ENCODE measurements at places on chromosomes 3 and 15.

DNA sequence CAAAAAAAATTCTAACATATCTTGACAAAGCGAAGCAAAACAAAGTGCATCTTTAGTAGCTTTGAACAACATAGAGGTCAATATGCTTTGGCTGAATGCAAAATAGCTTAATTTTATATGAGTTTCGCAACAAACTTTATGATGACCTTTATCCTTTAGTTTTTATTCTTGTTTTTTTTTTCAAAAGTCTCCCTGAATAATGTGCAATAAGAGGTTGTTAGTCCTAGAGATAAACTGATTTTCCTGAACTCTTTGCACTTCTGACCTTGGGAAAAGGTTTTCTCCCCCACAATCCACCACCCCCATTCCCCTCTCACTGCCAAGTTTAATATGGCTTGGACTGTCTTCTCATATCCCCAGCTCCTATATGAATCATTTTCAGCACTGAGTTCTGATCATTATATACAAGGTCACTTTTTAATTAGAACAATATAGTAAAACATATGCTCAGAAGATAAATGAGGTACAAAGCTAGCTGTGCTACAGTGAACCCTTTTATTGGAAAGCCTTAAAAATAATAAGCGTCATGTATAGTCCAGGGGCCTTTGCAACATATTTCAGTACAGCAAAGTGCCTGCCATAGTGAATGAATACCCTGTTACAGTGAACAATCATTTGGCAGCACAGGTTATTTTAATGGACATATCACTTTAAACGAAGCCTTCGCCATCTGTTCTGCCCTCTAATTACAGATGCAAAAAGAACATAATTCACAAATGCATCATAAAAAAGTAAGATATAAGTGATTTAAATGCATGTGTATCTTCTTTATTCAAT lies 496.3 kb upstream of the NR2F2 start:
- DNase-seq, result no peak

DNA sequence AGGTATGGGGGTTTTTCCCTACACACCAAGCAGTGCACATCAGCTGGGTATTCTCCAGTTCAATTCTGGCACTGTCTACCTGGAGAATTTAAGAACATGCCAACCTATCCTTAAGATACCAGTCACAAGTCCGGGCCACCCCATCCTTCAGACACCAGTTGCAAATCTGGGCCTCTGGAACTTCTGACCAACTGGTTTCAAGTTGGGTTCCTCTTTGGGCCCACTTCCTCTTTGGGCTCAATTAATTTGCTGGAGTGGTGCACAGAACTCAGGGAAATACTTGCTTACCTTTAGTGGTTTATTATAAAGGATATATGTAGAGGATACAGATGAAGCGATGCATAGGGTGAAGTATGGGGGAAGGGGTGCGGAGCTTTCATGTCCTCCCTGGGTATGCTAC lies 25.3 kb downstream of the GLCE start:
- no peak for DNase-seq

DNA sequence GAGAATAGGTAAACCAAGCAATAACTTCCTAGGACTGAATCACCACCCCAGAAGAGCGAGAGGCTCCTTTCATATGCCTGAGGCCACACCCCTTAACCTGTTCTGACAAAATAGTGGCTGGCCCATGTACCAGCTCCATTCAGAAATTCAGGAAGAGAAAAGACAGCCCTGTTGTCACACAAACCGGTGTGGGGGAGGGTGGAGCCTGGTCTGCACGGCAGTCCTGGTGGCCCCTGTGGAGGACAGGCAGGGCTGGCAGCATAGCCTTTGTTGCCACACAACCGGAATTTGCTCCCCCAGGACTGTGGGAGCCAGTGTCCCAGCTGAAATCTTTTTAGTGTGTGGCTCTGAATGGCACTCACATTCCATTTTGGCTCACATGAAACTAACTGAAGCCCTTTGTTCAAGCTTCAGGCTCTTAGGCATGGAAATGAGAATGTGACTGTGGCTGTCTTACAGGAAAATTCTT lies 23.8 kb downstream of the RLBP1 start:
- no peak for DNase-seq

- DNase-seq, result no peak
These were observed 424.0 kb upstream of the NECTIN3 start for GRCh38 chr3:110647586-110647985.

- DNase-seq, result no peak
These were observed 576.3 kb downstream of the NTRK3 start for GRCh38 chr15:87680208-87680607.

DNA sequence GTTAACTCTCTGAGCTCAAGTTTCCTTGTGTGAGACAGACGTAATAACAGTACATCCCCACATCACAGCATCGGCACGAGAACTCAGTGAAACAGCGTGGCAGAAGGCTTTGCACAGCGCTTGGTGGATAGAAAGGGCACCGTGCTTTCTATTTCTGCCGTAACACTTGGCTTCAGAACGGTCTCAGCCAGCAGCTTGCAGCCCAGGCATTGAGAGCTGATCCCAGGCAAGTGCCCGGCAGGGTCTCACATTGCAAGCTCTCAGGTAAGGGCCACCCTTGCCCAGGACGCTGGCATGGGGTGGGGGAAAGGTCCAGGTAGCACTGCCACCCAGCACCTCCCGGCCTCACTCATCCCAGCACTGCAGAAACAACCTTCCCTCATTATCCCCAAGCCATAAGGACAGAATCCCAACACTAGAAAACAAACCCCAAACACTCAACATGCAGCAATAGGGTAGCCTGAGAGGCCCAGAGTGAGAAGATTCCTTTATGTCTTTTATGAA lies 70.5 kb upstream of the ITGA11 start:
- DNase-seq, result no peak

DNA sequence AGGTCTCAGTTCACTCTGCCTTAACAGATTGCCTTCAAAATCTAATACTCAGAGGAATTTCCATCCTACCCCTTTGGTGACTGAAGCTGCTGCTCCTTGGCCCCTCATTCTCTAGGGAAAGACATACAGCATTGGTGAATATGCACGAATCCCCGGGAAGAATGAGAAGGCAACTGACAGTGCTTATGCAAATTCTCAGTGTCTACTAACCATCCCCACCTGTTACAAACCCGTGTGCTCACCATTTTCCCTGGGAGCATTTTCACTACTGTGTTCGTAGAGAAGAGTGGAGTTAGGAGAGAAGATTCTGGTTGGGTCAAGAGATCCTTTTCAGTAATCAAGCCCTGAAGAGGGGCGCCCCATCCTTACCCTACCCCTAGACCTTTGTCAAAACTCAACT lies 37.7 kb downstream of the SYNM start:
- no peak for DNase-seq

- peak; percentile 91 for DNase-seq
These were observed 54.8 kb upstream of the SPESP1 start for GRCh38 chr15:68875377-68876116.

- DNase-seq, result no peak
These were observed 506.2 kb upstream of the IL12A start for GRCh38 chr3:159482241-159482993.

GRCh38 chr3:128318275-128318941 lies 148.3 kb downstream of the DNAJB8 start:
- DNase-seq, result no peak

- DNase-seq, result no peak
These were observed 27.0 kb downstream of the C2CD4A start for GRCh38 chr15:62093809-62094208.

GRCh38 chr3:41888368-41889076 lies 73.4 kb downstream of the ULK4 start:
- no peak for DNase-seq

GRCh38 chr3:155242342-155242741 lies 51.1 kb downstream of the STRIT1 start:
- no peak for DNase-seq

- DNase-seq, result no peak
These were observed 35.2 kb upstream of the MYLK start for GRCh38 chr3:123919353-123919752.

DNA sequence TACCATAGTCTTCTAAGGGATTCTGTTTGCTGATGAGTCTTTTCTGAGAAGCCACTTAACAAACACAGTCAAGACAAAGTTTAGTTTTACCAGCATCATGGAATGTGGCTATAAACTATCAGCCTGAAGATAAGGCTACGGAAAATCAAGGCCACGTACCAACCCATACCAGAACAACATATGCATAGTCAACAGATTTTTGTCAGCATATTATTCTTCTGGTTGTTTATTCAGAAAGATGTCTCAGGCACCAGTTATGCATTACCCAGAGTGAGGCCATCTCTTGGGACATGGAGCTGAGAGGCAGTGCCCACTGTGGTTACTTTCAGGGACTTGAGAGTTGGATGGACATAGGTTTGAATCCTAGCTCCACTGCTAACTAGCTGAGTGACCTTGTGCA lies 60.4 kb downstream of the SOX2 start:
- DNase-seq, result no peak

DNA sequence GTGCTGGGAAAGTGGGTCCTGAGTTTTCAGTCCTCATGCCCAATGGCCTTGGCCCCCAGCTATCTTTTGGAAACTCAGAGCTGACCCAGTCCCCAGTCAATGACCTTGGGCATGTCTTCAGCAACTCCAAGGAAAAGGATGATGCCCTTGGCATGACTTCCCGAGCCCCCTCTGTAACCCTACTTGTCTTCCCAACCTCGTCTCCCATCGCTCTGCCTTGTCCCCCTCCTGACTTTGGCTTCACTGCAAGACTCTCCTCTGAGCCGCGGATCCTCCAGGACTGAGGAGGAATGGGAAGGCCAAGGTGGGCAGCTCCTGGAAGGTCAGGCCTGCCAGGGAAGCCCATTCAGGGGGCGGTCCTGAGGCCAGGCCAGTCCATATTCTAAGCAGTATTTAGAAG lies 73.5 kb upstream of the MEF2A start:
- DNase-seq, result no peak

- no peak for DNase-seq
These were observed 11.3 kb downstream of the MED12L start for GRCh38 chr3:151096716-151097115.

DNA sequence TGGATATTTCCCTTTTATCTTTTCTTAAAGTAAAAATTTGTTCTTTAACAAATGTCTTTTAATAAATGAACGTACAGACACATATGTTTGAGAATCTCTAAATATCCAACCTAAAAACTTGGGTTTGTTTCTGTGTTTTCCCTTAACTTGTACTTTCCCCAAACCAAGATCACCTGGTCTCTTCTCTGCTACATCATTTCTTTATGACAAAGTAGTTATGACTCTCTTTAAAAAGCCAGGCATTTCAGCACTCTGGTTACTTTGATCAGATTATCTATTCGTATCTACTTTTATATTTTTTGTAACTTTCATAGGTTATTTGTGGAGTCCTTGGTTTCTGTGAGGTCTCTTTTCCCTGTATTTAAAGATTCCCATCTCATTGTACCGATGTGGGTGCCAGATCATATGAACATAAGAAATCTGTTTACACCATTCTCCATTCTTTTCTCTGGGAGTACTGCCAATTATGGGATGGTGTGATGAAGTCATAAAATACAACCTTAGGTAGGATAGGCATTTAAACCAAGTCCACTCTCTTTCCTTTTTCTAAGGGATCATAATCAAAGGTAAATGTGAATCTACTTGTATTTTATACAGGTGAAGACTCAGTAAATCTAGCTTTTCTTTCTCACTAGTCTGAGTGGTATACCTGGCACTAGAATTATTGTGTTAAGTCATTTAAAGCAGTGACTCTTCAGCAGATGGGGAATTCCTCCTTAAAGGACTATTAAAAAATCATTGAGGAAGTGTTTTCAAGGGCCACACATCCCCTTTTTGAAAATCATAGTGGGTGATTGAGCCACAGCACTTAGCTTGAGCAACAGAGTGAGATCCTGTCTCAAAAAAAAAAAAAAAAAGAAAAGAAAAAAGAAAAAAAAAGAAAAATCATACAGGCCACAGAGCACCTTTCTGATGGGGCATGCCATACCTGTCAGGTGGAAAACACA lies 12.4 kb upstream of the NFKBIZ start:
- DNase-seq, result no peak

- DNase-seq, result no peak
These were observed 8.3 kb downstream of the ARL14 start for GRCh38 chr3:160685144-160685766.

- DNase-seq, result no peak
These were observed 71.4 kb upstream of the PSMD6 start for GRCh38 chr3:64094713-64095079.

DNA sequence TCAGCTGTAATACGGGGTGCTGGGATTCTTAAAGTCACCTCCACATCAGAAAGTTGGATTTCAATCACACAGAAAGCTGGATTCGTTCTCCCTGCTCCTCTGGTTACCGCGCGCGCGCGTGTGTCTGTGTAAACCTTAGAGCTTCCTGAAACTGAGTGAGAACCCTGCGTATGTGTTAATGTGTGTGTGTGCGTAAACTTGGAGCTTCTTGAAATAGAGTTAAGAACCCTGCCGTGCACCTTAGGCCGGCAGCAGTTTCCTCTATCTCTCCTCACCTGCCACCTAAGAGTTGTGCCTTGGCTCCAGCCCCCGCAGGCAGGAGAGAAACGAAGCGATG lies 531 bp downstream of the LZTFL1 start:
- DNase-seq, result no peak

GRCh38 chr3:15276028-15276724 lies 56.2 kb downstream of the SH3BP5 start:
- DNase-seq, result no peak

GRCh38 chr15:28889346-28889745 lies 3.6 kb downstream of the APBA2 start:
- DNase-seq, result no peak

DNA sequence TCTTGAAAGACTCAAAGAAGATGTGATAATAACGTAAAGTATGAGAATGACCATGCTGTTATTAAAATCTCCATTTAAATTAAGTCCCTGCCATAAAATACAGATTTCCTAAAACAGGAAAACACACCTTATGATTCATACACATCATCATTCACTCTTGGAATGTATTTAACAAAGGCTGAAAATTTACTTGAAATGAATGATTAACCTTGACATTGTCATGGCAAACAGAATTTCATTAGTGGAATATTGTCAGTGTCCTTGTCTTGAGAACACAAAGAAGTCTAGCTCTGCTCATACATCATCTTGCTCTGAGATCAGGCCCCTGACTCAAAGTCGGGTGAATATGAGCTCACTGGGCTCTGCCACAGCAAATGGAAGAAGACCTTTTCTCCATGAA lies 313.9 kb downstream of the FGF12 start:
- DNase-seq, result no peak

GRCh38 chr3:61236556-61236955 lies 14.7 kb downstream of the FHIT start:
- DNase-seq, result no peak

GRCh38 chr15:81419332-81419943 lies 45.4 kb upstream of the TMC3 start:
- no peak for DNase-seq

DNA sequence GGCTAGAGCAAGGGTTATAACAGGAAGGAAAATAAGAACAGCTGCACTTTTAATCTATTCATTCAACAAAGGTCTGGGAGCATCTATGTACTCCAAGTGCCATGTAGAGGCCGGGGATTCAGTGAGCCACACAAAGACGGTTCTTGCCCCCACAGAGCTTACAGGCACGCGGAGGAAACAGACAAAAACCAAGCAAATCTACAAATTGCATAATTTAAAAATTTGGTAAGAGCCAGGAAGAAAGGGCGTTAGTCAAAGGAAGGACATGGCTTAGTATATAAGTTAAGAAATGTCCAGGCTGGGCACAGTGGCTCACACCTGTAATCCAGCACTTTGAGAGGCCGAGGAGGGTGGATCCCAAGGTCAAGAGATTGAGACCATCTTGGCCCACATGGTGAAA lies 10.4 kb upstream of the GREM1 start:
- DNase-seq, result no peak

All from left ventricle myocardium inferior (tissue), 1 donor.